ENCODE measurements at places on chromosomes 13 and 19.

DNA sequence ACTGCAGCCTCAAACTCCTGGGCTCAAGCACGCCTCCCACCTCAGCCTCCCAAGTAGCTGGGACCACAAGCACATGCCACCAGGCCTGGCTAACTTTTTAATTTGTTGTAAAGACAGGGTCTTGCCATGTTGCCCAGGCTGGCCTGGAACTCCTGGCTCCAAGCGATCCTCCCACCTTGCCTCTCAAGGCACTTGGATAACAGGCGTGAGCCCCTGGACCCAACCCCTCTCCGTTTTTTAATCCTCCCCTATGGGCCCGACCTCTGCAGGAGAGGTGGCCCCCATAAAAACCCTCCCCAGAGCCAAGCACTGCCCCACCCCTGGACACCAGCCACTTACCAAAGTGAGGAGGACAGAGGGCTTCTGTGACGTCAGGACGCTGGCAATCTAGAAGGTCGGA, 28.6 kb downstream of the PEPD start:
- DNase-seq: no peak

GRCh38 chr13:49530457-49530856, 34.7 kb downstream of the PHF11 start:
- no peak for DNase-seq

GRCh38 chr19:2255112-2255845, 938 bp downstream of the JSRP1 start:
- no peak for DNase-seq

GRCh38 chr13:112140366-112140765, 73.4 kb downstream of the SOX1 start:
- no peak for DNase-seq

DNA sequence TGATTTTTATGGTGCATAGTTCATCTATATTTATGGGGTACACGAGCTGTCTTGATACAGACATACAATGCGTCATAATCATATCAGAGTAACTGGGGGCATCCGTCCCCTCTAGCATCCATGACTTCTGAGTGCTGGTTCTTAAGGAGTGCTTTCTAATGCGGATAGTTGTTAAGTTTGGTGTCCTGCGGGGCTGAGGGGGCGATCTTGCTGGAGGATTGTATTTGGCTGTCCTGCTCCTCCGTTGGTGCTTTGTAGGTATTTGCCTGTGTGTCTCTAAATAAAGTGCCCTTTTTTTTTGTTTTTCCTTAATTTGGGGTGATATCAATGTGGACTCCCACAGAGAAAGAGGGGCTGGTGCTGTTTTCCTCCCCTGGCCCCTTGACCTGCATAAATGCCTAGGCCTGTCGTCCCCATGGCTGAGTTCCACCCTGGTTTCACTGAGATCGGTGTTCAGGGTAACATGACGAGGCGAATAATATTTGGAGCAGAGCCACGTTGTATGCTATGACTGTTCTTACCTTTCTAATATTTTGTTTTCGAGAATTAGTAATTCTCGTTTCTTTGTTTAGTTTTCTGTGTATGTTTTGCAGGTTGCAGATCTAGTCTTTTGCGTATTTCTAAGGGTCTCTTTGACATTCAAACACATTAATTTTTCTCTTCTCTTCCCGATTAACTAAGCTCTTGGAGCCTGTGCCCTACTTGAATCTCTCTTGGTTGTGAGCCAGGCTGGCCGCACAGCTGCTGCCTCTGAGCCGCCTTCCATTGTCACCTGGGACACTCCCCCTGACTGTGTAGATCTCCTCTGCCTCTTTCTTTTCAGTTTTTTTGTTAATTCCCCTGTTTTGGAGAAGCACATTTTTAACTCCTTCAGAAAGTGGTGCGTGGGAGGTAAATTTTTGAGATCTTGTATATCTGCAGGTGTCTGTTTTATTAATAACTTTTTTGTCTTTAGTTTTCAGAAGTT, 100.3 kb downstream of the ARHGEF7 start:
- DNase-seq: no peak

All from EL (cell line).